ENCODE measurements at places on chromosomes 5 and 9.

GRCh38 chr5:149153751-149154610 is 12.7 kb downstream of the ABLIM3 start:
- no peaks in the 10 kb centered on the region for H3K27me3 ChIP-seq
- H3K4me3 ChIP-seq, result no peak overlapping the region
- H3K4me1 ChIP-seq, result peaks cover 20% of the 10 kb centered on the region
- no peak overlapping the region for H3K27ac ChIP-seq

- no peak overlapping the region for H3K27ac ChIP-seq
- H3K36me3 ChIP-seq, result no peaks in the 10 kb centered on the region
- no peaks in the 10 kb centered on the region for H3K27me3 ChIP-seq
- H3K4me1 ChIP-seq, result no peaks in the 10 kb centered on the region
Observed at GRCh38 chr9:127779136-127779981, 893 bp upstream of the SH2D3C start.

DNA sequence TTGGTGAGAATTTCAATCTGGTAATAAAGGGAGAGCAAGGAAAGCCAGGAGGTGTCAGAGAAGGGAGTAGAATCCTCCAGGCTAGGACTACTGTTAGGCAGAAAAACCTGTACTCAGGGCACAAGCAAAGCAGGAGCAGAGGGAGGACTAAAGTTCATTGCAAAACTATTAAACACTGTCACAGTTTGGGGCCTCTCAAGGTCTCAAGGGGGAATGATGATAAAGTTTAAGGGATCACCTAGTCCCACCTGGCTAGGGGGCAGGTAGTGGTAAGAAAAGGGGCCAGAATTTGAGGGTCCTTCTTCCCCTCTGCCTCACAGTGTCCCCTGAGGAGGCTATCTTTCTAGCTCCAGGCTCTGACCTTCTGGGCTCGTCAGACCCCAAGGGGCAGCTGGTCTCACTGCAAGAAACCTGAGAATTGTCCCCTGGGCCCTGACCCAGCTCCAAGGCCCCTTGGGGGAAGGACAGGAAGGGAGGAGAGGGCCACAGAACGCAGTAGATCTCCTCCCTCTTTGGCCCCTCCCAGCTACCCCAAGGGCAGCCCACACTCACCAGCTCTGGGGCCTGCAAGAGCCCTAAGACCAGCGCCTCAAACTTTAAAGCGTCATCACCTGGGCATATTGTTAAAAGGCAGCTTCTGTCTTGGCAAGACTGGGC is 974 bp downstream of the CCDC69 start:
- H3K27me3 ChIP-seq, result no peaks in the 10 kb centered on the region
- DNase-seq, result no peak
- H3K4me3 ChIP-seq, result peak overlapping the region; percentile 64
- peaks cover 23% of the 10 kb centered on the region for H3K4me1 ChIP-seq
- no peak overlapping the region for H3K27ac ChIP-seq
- no peaks in the 10 kb centered on the region for H3K36me3 ChIP-seq

GRCh38 chr5:118397236-118397635 is 591.1 kb downstream of the DTWD2 start:
- no peak overlapping the region for H3K27ac ChIP-seq
- H3K36me3 ChIP-seq, result no peaks in the 10 kb centered on the region
- DNase-seq, result no peak
- no peaks in the 10 kb centered on the region for H3K27me3 ChIP-seq
- H3K4me1 ChIP-seq, result no peaks in the 10 kb centered on the region

All from HCT116 (cell line).